ENCODE measurements at places on chromosomes 6 and 20.

DNA sequence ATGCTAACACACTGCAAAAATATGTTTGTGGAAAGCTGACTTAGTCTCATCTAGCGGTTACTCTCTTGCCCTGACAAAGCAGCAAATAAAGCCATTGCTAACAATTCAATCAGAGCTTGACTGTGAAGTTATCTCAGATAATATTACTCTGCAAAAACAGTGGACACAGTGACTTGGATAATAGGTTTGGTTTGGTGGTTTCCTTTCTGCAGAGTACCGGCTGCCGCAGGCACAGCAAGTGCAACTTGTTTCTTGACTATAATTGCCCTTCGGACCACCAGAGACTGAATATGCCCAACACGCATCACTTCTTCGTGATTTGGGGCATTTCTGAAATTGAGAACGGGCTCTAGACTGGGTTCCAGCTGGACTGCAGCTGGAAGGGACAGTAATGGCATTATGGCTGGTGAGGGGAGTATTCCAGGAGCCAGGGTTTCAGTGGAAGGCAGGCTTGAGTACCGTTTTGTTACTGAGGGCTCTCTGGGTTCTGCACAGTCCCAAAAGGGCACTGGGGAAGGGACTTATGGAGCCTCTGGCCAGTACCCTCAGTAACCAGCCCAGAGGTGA, 40.0 kb downstream of the DSTN start:
- DNase-seq = no peak

GRCh38 chr6:40480678-40481077, 106.5 kb downstream of the LRFN2 start:
- no peak for DNase-seq

- DNase-seq = no peak
Measured at GRCh38 chr6:149897015-149897697, 757 bp downstream of the RAET1E start.

GRCh38 chr20:2771631-2772080, 28.8 kb downstream of the CPXM1 start:
- DNase-seq = no peak

GRCh38 chr6:97177905-97178304, 105.1 kb downstream of the MMS22L start:
- DNase-seq = no peak

GRCh38 chr6:154974485-154975149, 20.5 kb upstream of the TIAM2 start:
- DNase-seq = no peak

- DNase-seq = no peak
Measured at GRCh38 chr6:167791780-167792478, 34.8 kb upstream of the AFDN start.

GRCh38 chr20:35598899-35599775, 16.5 kb upstream of the SPAG4 start:
- no peak for DNase-seq

DNA sequence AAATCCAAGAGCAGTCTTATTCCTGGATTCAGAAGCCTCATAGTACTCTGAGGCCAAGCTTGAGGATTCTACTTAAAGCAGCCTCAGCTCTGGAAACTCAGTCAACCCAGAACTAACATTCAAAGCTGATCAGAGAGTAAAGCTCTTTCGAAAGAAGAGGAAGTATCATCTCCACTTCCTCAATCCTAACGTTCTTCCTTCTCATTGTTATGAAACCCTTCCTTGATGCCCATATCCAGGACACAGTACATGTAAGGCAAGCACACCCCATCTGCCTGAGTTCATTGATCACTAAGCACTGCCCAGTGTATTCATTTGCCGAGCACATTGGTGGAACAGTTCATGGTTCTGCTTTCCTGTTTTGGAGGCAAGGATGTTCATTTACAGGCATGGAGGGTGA, at the start of gene IPCEF1:
Gene IPCEF1, minus strand, starts transcription at position 114 of the 400 bp plus-strand sequence. CDS start 90,856 bp downstream, outside the sequence.
- no peak for DNase-seq

DNA sequence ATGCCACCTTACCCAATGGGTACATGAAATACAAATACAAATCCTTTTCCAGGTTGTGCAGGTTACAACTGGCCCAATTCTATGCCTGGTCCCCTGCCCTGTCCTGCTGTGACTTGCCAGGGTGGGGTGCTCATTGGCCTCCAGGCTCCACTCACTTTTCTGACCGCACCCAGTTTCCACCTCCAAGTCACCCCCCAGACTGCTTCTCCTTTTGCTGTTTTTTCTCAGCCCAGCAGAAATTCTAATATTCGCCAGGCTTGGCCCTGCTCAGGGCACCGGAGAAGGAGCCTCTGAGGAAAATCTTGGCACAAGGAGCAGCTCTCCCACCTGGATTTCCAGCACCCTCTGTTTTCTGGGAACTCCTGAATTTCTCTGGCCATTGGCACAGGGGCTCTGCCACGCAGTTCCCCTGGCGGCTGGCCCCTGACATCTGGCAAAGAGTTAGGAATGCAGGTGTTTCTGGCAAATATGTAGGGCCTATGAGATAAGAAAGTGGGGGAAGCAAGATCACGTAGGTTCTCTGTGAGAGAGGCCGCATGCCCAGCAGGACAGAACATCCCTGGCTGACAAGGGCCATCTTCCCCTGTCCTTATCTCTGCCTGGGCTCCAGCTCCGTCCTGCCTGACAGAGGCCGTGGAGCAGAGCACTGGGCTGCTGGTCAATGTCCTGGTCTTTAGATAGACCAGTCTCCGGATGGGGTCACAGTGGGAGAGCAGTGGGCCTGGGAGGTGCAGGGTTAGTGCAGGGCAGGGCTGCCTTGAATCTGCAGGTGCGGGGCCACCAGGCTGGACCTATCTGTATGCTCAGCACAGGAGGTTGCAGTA, 2.9 kb upstream of the RAET1E start:
- DNase-seq = no peak

GRCh38 chr6:71153755-71154325, 134.8 kb upstream of the OGFRL1 start:
- no peak for DNase-seq

DNA sequence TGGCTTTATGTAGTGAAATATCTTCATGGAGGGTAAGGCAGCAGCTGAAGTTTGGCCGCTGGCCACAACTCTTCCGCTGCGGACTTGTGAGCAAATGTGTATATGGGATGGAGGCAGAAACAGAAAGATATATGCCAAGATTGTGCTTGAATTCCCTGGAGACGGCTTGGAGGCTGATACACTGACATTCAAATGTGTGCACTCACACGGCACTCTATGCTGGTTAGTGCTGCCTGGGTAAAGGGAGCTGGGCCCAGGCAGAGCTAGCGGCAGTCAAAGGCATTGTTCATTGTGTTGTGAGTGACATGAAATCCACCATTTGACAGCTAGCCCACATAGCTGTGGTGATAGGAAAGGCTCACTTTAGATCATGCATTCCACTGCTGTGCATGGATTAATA, 202.7 kb downstream of the CLIC5 start:
- DNase-seq = no peak

DNA sequence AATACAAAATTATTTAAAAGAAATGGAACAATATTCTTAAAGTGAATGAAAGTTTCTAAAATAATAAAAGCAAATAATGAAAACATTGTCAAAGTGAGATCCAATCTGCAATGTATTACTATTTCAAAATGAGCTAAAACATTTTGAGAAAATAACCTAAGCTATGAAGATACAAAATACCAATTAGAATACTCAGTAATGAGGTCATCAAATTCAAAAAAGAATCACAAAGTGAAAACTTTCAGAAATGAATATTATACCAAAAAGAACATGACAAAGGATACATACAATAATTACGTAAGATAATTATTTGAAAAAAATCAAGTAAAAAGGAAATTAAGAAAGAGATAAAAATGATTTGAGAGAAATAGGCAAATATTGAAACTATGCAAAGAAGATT, 634.5 kb downstream of the EYS start:
- no peak for DNase-seq

GRCh38 chr6:125738276-125738675, 11.2 kb upstream of the HEY2 start:
- DNase-seq = no peak

GRCh38 chr6:166767230-166767629, 140.2 kb upstream of the RPS6KA2 start:
- DNase-seq = no peak

- no peak for DNase-seq
Measured at GRCh38 chr20:62377615-62378178, 9.2 kb upstream of the RPS21 start.
